ENCODE measurements at places on chromosomes 5 and 9.

DNA sequence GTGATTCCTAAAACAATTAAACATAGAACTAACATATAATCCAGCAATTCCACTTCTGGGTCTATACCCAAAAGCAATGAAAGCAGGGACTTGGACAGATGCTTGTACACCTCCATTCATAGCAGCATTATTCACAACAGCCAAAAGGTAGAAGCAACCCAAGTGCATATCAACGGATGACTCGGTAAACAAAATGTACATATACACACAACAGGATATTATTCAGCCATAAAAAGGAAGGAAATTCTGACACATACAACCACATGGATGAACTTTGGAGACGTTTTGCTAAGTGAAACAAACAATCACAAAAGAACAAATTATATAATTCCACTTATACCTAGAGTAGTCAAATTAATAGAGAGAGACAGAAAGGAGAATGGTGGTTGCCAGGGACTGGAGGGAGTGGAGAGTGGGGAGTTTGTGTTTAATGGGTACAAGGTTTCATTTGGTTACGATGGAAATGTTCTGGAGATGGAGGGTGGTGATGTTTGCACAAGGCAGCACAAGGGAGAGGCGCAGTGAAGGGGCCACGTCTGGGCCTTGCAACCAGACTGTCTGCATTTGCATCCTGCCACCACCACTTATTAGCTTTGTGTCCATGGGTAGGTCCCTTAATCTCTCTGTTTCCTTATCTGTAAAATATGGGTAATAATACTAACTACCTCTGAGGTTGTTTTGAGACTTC is 36.3 kb upstream of the RLN1 start:
- DNase-seq: no peak

GRCh38 chr9:89746385-89747116 is 141.7 kb downstream of the GADD45G start:
- DNase-seq: no peak

DNA sequence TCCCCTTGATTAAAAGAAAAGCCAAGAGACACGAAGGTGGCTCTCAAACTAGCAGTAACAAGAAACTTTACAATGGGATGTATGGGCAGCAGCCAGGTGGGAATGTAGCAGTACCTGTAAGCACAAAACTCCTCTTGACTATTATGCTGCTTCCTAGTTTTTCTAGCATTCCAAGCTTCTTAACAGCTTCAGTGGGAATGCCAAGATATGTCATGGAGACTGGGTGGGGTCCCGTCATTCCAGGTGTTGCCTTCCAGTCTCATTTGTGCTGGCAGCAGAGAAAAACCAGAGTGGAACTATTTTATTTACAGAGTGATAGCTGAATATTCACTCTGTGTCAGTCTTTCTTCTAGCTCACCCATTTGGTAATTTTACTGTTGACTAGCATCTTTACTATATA is 236.6 kb downstream of the ARL15 start:
- no peak for DNase-seq

GRCh38 chr5:19584131-19584530 is 403.9 kb downstream of the CDH18 start:
- no peak for DNase-seq

GRCh38 chr5:135020111-135020895 is 13.7 kb downstream of the PITX1 start:
- DNase-seq: no peak

- DNase-seq: no peak
Measured at GRCh38 chr5:176534640-176535039, 2.6 kb downstream of the RNF44 start.

All from naive thymus-derived CD8-positive, alpha-beta T cell (primary cell).